ENCODE measurements at places on chromosomes 11 and 22. TPM values are rescaled to one million over a fixed set of nuclear protein-coding genes. Genes with fewer than 3 reads are reported as not detected.

DNA sequence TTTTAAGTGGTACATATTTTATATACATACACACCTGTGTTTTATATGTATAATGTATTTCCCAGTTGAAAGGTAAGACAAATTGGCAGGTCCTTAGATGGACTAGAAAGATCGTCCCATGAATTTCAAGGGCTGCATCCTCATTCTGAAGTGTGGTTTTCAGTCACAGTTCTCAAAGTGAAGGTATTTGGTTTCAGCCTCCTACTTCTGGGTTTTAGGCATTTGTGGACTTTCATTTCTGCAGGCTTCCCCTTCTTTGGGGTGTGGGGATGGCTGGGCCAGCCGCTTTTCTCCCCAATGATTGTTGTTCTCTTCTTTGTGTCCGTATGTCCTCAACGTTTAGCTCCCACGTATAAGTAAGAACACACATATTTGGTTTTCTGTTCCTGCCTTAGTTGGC is 10.0 kb downstream of the DCPS start:
- H3K4me1 ChIP-seq, result peaks cover 16% of the 10 kb centered on the region
- no peaks in the 10 kb centered on the region for H3K27me3 ChIP-seq
- no peak overlapping the region for H3K27ac ChIP-seq
- DNase-seq, result no peak

DNA sequence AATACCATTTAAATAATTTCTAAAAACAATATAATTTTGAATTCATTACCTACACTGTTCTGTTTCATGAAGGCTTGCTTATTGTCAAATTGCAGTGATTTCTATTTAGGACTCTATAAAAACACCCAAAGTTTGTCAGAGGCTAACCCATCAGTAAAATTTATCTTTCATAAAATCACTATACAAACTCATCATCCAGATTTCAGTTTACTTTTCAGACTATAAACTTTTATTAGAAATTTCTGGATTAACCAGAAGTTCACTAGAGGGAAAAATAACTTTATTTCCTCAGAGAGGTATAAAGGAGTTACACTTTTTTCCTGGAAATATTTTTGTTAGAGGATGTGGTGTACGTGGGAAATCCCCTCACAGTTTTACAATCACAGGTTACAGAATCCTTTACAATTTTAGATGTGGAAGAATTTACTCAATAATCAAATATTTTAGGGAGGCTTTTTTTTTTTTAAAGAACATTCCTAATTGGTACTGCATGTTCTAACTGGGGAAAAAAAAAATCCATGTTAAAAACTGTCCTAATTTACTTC is 176.7 kb downstream of the SWAP70 start:
- H3K4me1 ChIP-seq, result no peaks in the 10 kb centered on the region
- DNase-seq, result no peak
- H3K27me3 ChIP-seq, result no peaks in the 10 kb centered on the region
- H3K36me3 ChIP-seq, result peaks cover 10% of the 10 kb centered on the region
- no peak overlapping the region for H3K4me3 ChIP-seq

- no peak overlapping the region for H3K4me3 ChIP-seq
- no peak overlapping the region for H3K27ac ChIP-seq
- H3K4me1 ChIP-seq, result no peaks in the 10 kb centered on the region
- H3K36me3 ChIP-seq, result no peaks in the 10 kb centered on the region
Observed at GRCh38 chr11:83543706-83544439, 257.7 kb upstream of the CCDC90B start.

DRD2 gene
- 1.3 TPM for total RNA-seq

GRCh38 chr22:50523806-50524675 is 1.4 kb downstream of the SCO2 start:
- peak overlapping the region; percentile 95 for H3K4me3 ChIP-seq
- DNase-seq, result no peak
- peaks cover 6% of the 10 kb centered on the region for H3K4me1 ChIP-seq
- peak overlapping the region; percentile 78 for H3K27ac ChIP-seq
- H3K36me3 ChIP-seq, result peaks cover 18% of the 10 kb centered on the region

WNT7B gene
- not detected for total RNA-seq

DNA sequence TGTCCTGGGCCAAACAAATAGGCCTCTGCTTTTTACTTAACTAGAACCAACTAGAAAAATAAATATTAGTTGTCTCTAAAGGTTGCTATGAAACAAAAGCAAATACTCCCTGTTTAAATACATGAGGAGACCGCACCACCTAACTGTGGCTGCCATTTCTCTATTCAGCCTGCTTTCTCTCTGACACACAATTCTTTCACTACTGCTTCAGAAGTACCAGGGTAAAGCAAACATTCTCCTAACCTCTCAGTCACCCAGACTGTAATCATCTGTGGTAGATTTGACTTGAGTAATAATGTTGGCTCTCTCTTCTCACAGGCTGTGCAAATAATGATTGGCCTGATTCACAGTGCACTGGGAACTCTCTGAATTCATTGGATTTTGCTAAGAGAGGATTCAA is 41.0 kb upstream of the MS4A8 start:
- no peak for DNase-seq
- no peaks in the 10 kb centered on the region for H3K36me3 ChIP-seq
- H3K27ac ChIP-seq, result no peak overlapping the region

- DNase-seq, result no peak
- H3K27ac ChIP-seq, result no peak overlapping the region
- H3K36me3 ChIP-seq, result peaks cover 8% of the 10 kb centered on the region
- no peak overlapping the region for H3K4me3 ChIP-seq
- peaks cover 30% of the 10 kb centered on the region for H3K4me1 ChIP-seq
- peaks cover 2% of the 10 kb centered on the region for H3K27me3 ChIP-seq
Observed at GRCh38 chr11:123458501-123458900, 28.4 kb downstream of the GRAMD1B start.

DNA sequence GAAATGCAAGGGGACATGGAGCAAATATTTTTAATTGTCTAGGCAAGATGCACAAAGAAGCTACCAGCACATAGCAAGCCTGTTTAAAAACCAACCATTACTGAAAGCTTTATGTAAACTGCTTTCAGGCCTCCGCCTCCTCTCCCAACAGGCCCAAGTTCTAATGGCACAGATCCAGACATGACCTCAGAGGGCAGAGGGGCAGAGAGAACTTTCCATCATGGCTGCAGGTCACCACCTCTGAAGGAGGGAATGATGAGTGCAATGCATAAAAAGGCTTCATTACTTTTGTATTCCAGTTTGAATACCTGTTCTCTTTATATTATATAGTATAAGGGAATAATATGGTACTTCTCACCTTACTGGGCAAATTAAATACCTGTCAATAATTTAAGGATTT is 15.2 kb downstream of the DDX17 start:
- H3K27me3 ChIP-seq, result peaks cover 3% of the 10 kb centered on the region
- peaks cover 54% of the 10 kb centered on the region for H3K36me3 ChIP-seq
- DNase-seq, result no peak
- peaks cover 7% of the 10 kb centered on the region for H3K4me1 ChIP-seq

DNA sequence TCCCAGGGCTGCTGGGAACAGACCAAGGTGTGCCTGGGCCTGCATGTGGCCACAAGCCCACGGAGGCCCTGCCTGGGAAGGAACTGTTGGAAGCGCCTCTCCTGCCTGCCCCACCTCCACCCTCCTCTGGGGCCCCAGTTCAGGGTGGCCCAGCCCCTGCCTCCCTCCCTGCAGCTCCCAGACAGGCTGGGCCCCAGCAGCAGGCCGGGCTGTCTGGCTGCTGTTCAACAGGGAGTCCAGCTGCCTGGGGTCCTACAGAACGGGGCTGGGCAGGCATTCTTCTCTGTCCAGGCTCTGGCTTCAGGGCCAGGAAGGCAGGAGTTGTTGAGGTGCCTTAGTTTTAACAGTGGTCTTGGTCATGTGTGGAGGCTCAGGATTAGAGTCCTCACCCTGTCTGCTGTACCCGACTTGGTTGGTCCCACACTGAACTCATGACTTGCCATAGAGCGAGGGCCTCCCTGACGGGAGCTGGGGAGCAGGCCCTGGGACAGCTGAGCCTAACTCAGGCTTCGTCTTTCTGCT is 11.8 kb downstream of the PRDM11 start:
- H3K27me3 ChIP-seq, result peaks cover 5% of the 10 kb centered on the region
- peaks cover 7% of the 10 kb centered on the region for H3K4me1 ChIP-seq
- no peak overlapping the region for H3K4me3 ChIP-seq
- H3K27ac ChIP-seq, result no peak overlapping the region
- peaks cover 7% of the 10 kb centered on the region for H3K36me3 ChIP-seq

PDGFD gene
- 17.2 TPM for total RNA-seq

DNA sequence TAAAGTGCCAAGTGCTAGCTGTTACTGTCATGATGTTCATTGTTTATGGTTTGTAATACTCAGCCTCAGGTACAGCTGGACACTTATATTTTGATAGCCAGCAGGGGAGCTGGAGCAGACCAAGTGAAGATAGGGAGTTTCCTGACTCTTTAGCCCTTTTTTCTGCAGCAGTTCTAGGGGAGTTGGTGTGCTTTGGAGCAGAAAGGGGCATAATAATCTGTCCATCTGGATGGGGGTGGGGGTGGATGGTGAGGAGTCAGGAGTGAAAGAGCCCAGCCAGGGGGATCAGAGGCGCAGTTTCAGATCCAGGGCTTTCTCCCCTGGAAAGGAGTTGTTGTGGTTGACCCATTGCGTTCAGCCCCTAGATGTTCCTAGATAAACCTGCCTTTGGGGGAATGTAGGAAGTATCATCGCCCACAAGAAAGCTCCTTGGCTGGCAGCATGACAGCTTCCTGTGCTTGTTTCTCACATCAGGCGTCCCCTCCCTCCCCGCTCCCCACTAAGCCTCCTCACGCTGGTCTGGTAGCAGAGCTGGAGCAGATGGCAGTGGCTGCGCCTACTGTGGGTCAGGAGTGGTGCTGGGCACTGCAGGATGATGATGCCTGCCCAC is 41.9 kb downstream of the MED15 start:
- H3K27ac ChIP-seq, result peak overlapping the region; percentile 30
- peak overlapping the region; percentile 19 for H3K4me3 ChIP-seq
- DNase-seq, result no peak
- H3K4me1 ChIP-seq, result peaks cover 19% of the 10 kb centered on the region
- peaks cover 5% of the 10 kb centered on the region for H3K27me3 ChIP-seq
- H3K36me3 ChIP-seq, result peaks cover 27% of the 10 kb centered on the region

- H3K36me3 ChIP-seq, result peaks cover 5% of the 10 kb centered on the region
- no peak for DNase-seq
- H3K4me1 ChIP-seq, result peaks cover 17% of the 10 kb centered on the region
- H3K27me3 ChIP-seq, result no peaks in the 10 kb centered on the region
- peak overlapping the region; percentile 91 for H3K4me3 ChIP-seq
- H3K27ac ChIP-seq, result no peak overlapping the region
Observed at GRCh38 chr11:33735271-33736147, 714 bp downstream of the CD59 start.

GRCh38 chr11:64456509-64457320 is 97.8 kb downstream of the RPS6KA4 start:
- H3K27ac ChIP-seq, result no peak overlapping the region
- H3K4me1 ChIP-seq, result no peaks in the 10 kb centered on the region
- peaks cover 16% of the 10 kb centered on the region for H3K27me3 ChIP-seq
- H3K4me3 ChIP-seq, result no peak overlapping the region
- no peaks in the 10 kb centered on the region for H3K36me3 ChIP-seq

DNA sequence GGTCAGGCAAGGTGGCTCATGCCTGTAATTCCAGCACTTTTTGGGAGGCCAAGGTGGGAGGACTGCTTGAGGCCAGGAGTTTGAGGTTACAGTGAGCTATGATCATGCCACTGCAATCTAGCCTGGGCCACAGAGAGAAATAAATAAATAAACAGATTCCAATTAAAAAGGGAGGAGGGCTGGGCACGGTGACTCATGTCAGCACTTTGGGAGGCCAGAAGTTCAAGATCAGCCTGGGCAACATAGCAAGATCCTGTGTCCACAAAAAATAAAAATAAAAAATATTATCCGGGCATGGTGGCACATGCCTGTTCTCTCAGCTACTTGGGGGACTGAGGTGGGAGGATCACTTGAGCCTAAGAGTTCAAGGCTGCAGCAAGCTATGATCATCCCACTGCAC is 7.5 kb downstream of the CYB561A3 start:
- DNase-seq, result no peak
- no peak overlapping the region for H3K4me3 ChIP-seq
- peaks cover 7% of the 10 kb centered on the region for H3K27me3 ChIP-seq

- no peak overlapping the region for H3K4me3 ChIP-seq
- no peak for DNase-seq
- peaks cover 20% of the 10 kb centered on the region for H3K4me1 ChIP-seq
Observed at GRCh38 chr11:43558556-43559127, 121.9 kb upstream of the HSD17B12 start.

DNA sequence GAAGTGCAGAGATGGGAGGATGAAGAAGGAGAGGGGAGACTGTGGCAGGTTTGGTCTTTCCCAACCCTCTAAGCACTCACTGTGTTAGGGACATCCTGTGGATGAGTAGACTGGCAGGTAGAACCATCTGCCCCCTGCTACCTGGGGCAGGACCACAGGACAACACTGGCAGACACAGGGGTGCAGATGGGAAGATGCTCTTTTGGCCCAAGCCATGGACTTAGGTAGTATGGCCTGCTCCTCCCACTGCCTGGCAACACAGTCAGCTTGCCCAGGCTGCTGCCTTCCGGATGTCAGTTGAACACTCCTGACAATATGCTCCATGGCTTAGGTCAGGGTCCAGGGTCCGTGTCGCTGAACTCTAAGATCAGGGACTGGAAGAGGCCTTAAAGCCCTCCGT is 140.7 kb upstream of the NAV2 start:
- peaks cover 3% of the 10 kb centered on the region for H3K27me3 ChIP-seq
- no peak overlapping the region for H3K4me3 ChIP-seq
- H3K27ac ChIP-seq, result no peak overlapping the region
- peaks cover 5% of the 10 kb centered on the region for H3K4me1 ChIP-seq
- DNase-seq, result no peak
- no peaks in the 10 kb centered on the region for H3K36me3 ChIP-seq

DNA sequence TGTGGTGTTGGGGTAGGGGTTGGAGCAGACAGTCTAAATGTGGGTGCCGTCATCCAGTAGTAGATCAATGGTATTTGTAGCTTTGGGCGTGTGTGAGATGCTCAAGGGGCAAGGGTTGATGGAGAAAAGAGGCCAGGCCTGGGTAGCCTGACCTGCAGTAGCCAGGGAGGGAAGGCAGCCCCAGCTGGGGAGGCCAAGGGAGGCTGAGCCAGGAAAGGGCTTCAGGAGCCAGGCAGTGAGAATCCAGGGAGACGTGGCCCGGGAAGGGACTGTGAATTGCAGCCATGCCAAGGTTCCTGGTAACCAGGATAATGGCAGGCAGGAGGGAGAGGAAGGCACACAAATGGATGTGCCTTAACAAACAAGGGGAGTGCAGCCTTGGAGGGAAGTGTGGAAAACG is 2.5 kb upstream of the DERL3 start:
- peak overlapping the region; percentile 32 for H3K27ac ChIP-seq
- peaks cover 3% of the 10 kb centered on the region for H3K36me3 ChIP-seq
- no peak for DNase-seq
- H3K27me3 ChIP-seq, result peaks cover 20% of the 10 kb centered on the region

RFPL2 gene
- 11.8 TPM for total RNA-seq

Data from endothelial cell (in vitro differentiated cells).